ENCODE measurements at places on chromosomes 3 and 15.
A peak's percentile ranks its signal among the peaks of the same experiment; 100 is the strongest.

- DNase-seq = no peak
Measured at GRCh38 chr3:66602237-66602636, 101.4 kb upstream of the LRIG1 start.

DNA sequence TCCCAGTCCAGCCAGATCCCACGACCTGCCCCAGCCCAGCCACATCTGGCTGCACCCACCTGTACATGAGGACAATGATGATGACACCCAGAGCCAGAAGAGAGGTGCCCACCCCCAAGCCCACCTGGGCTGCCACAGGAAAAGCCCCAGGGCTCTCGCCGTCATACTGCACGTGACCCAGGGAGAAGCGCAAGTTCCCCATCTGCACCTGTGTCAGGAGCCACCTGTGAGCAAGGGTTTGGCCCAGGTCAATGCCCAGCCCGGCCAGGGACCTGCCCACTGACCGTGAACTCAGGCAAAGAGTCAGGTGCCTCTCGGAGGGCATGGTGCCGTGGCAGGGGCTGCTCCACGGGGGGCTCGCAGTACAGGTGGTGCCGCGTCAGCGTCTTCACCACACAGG is 16.3 kb downstream of the PLXNB1 start:
- DNase-seq = no peak

DNA sequence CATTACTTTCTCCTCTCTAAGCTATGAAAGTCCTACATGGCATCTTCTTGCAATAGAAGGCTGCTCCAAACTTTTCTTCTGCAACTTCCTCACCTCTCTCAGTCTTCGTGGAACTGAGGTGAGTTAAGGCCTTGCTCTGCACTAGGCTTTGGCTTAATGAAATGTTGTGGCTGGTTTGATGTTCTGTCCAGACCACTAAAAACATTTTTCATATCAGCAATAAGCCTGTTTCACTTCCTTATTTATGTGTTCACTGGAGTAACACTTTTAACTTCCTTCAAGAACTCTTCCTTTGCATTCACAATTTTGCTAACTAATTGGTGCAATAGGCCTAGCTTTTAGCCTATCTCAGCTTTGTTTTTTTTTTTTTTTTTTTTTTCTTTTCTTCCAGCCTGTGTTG is 335.3 kb upstream of the NECTIN3 start:
- no peak for DNase-seq

- DNase-seq = no peak
Measured at GRCh38 chr15:69606144-69606543, 153.5 kb downstream of the RPLP1 start.

GRCh38 chr3:36394176-36394575 is 13.9 kb downstream of the STAC start:
- no peak for DNase-seq

- DNase-seq = no peak
Measured at GRCh38 chr15:40255033-40255432, 16.2 kb downstream of the PAK6 start.

GRCh38 chr3:43248185-43248583 is 38.2 kb upstream of the SNRK start:
- DNase-seq = no peak

- DNase-seq = no peak
Measured at GRCh38 chr3:173009410-173009809, 131.6 kb downstream of the SPATA16 start.

DNA sequence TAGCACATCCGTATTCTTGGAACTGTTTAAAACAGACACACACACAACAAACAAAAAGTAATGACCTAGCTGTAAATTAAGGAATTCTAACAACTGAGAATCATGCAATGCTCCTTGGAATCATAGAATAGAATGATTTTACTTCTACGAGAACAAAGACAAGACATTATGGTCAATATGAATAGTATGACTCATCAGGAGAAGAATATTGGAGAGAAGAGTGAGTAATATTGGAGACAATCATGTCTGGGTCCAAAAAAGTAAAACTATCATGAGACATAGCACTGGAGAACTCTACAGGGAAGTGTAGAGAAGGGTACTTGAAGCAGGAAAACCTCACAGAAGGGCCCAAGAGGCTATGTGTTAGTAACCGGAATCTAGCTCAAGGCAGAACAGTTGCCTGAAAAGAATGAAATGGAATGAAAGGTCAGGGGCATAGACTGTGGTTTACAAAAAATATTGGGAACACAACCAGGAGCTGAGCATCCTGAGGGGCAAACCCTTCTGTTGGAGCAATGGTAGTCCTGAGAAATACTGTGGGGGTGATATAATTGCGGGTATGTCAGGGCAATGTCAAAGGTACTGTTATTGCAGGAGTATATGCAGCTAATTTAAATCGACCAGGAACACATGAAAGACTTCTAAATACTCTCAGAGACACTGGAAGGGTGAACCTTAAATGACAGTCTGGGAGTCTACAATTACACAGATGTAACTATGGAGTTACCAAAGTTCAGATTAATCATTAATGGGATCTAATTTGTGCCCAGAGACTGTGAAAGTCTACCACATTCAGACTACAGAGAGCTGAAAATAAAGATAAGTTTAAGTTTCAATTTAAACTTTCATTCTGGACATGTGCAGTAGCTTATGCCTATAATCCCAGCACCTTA is 201.2 kb downstream of the BCHE start:
- DNase-seq = no peak

- DNase-seq = no peak
Measured at GRCh38 chr3:14761866-14762265, 56.9 kb upstream of the FGD5 start.

DNA sequence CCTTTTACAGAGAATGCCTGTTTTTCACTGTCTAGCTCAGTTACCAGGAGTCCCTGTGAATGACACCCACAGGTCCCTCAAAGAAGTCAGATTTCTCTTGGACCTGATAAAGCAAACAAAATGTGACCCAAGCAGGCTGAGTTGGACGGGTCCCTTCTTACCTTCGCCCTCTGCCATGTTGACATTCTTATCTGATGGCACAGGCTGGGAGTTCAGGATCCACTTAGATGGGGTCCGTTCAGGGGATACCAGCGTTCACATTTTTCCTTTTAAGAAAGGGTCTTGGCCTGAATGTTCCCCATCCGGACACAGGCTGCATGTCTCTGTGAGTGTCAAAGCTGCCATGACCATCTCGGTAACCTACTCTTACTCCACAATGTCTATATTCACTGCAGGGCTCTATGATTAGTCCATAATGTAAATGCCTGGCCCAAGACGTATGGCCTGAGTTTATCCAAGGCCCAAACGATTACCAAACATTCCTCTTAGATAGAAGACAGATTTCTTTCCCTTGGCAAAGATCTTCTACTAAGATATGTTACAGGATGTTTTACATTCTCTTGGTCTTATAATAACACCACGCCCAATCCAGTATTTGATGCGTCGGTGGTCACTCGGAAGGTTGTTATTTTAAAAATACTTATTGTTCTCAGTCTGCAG is 179.1 kb downstream of the THSD4 start:
- DNase-seq = peak; percentile 92

GRCh38 chr3:113685956-113686721 is 10.3 kb downstream of the USF3 start:
- peak; percentile 12 for DNase-seq

DNA sequence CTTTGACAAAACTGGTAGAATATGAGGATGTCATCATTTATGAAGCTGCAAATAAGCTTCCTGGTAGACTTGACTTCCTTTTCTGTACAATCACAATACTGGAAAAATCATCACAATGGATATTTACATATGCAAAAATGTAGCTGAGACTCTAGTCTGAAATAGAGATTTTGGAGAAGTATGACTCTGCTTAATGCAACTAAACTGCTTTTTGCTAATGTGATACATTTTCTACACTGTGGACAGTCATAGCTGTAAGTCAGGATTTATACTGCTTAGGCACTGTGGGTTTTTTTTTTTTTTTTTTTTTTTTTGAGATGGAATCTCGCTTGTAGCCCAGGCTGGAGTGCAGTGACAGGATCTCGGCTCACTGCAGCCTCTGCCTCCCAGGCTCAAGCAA is 34.5 kb upstream of the ST3GAL6 start:
- no peak for DNase-seq

DNA sequence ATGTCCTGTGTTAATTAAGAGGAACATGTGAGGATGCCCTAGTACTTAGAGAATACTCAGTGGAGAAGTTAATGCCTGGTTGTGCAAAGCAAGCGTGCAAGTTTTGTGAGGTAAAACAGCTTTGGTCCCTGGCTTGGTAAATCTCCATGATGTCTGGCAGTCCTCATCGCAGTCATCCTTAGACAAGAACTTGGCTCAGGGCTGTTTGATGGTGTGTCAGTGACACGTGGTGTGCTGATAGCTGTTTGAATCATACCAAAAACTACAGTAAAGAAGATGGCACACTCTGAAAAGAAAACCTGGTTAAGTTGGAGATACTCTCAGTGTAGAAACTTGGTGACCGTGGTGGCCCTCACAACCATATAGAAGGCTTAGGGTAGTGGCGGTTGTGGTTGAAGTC is 361.7 kb downstream of the FEZF2 start:
- DNase-seq = no peak

DNA sequence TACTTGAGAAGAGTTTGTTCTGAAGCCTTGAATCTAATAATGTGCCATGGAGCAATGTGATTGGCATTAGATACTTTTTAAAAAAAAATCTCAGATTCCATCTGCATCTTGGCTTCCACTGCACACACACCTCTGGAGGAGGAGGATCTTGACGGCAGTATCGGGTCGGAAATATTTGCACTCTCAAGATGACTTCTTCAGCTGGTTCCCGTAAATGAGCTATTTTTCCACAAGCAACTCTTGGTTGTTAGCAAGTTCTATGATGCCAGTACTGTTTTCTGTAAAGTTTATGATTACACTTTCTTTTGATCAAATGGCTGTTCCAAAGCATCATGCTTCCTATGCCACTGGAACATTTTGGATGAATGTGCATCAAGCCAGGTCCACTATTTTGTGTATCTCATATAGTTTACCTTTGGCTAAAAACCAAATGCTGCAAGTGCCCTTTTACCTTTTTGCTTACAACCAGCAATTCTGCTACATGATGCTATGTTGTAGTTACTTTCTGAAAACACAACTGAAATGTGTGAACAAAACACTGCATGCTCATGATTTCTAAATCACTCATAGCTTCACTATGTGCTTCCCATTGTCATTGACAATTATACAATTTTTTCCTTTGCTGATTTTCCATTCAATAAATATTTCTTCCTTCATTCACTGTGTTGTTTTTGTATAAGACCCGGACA is 43.8 kb downstream of the CCR3 start:
- DNase-seq = no peak

DNA sequence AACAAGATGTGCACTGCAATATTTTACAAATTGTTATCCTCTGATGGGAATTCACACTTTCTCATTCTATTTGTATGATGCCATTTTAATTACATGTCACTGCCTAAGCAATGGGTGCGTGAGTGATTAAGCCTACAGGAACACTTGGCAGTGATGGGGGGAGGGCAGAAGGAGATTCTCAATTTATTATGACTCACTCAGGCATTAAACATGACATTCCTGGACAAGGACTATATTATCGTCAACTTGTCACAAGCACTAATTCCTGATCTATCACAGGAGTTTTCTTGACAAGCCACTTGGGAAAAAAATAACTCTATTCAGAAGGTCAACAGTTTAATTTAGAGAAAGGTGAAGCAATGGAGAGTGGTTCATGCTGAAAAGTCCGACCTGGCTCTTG is 556.8 kb downstream of the NSUN3 start:
- no peak for DNase-seq

DNA sequence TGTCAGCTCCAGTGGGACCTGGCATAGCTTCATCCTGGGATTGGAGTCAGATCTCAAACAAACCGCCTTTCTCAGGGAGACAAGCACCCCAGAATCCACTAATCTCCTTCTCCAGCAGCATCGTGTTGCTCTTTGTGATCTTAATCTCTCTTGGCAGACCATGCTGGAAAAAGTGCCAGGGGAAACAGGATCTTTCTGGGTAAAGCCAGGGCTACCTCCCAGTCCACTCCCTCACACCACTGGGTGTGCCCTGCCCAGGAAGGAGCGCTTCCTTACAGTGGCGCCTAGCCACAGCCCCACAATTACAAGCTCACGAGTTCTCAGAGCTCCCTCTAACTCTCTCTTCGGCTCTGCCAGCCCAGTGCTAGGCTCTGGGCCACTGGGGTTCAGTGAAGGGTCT is 32.2 kb downstream of the RPLP1 start:
- DNase-seq = no peak

DNA sequence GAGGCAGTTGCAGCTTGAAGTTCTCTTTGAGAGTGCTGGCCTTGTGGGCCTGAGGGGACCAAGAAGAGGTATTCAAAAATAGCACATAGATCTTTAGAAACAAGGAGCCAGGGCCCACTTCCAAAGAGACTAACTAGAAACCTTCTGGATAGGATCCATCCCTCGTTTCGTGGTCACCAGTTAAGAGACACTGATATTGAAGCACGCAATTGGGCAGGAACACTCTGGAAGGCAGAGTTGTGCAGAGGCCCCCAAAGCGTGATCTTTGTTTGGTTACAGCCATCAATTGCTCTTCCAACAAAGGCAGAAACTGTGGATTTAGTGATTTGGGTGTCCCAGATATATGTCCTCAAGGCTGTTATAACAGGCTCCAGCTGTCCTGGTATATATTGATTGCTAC is 46.7 kb upstream of the ACAN start:
- DNase-seq = no peak

- no peak for DNase-seq
Measured at GRCh38 chr3:185887066-185887465, 50.7 kb downstream of the TRA2B start.

DNA sequence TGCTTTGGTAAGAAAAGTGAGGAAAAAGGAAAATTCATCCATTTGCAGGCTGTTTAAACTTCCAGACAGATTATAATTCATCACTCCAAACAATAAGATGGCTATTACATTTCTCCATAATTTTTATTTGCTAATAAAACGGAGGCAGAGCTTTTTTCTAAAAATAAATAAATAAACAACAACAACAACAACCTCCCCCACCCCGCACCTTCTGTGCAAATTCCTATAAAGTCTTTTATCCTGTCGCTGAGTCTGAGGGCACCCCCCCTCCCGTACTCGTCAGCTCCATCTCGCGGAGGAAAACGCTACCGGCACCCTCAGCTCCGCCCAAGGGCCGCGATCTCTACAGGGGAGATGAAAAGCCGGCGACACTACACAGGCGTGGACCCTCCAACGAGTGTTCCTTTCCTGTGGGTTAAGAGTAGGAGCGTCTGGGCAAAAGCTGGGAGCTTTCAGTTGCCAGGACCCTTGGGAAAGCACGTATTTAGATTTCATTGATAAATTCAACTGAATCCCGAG is 1.0 kb upstream of the ATP1B3 start:
- no peak for DNase-seq

DNA sequence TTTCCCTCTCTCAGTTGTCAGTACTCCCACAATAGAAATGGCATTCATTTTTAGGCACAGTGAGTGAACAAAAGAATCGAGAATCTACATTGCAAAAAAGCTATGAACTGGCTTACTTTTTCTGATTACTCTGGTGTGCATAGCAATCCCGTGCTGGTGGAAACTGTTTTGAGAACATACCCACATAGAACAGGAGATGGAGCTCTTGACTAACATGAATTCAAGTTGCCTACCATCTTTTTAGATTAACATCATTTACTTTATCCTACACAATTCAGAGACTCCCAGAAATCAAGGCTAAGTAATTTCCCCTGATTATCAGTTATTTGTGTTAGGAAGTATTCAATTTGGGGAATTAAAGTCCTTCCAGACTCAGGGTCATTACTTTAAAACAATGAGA is 326.6 kb downstream of the ARPP21 start:
- DNase-seq = no peak

GRCh38 chr3:127574880-127575878 is 15.4 kb downstream of the TPRA1 start:
- no peak for DNase-seq
